Bronchial epithelial cell (primary cell): ENCODE measurements at places on chromosomes 4 and X.
A peak's percentile ranks its signal among the peaks of the same experiment; 100 is the strongest.

DNA sequence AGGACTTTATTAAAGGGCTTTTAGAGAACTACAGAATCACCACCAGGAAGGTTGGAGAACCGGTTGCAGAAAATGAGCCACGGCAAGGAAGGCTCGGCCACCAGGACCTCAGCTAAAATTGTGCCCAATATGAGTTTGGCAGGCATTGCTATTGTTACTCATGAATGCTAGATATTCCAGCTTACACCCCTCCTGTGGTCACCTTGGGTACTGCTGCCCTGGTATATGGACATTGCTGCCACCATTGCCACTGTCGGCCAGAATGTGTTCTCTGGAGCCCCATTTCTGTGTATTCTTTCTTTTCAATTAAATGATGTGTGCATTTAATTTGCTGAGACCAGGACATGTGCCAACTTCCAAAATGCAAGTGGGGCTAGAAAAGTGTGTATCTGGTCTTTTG, 626.7 kb upstream of the BOD1L1 start:
- peak; percentile 48 for DNase-seq

GRCh38 chr4:5754529-5754881, 43.5 kb downstream of the EVC start:
- DNase-seq = no peak

- peak; percentile 29 for DNase-seq
Measured at GRCh38 chrX:129359269-129359668, 164.0 kb downstream of the SMARCA1 start.

GRCh38 chr4:85808864-85809263, 333.9 kb downstream of the ARHGAP24 start:
- no peak for DNase-seq

DNA sequence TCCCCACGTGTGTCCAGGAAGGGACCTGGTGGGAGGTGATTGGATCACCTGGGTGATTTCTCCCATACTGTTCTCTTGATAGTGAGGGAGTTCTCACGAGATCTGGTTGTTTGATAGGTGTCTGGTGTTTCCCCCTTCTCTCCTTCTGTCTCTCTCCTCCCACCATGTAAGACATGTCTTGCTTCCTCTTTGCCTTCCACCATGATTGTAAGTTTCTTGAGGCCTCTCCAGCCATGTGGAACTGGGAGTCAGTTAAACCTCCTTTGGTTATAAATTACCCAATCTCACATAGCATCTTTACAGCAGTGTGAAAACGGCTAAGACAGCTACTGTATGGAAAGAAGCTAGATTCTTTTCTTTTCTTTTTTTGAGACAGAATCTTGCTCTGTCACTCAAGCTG, 21.6 kb upstream of the FGG start:
- DNase-seq = no peak

DNA sequence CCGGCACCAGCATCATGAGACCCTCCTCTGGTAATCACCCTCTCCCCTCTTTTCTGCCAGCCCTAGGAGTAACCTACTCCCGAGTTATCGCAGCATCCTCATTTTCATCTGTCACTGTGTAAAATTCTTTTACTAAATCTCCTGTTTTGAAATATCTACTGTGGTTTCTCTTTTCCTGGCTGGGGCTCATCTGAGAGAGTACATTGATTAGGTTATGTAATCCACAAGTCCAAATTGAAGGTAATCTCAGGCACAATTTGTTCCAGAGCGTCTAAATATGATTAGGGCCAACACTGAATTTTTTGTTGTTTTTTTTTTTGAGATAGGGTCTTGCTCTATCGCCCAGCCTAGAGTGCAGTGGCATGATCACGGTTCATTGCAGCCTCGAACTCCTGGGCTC, 142.4 kb downstream of the SMIM20 start:
- no peak for DNase-seq

DNA sequence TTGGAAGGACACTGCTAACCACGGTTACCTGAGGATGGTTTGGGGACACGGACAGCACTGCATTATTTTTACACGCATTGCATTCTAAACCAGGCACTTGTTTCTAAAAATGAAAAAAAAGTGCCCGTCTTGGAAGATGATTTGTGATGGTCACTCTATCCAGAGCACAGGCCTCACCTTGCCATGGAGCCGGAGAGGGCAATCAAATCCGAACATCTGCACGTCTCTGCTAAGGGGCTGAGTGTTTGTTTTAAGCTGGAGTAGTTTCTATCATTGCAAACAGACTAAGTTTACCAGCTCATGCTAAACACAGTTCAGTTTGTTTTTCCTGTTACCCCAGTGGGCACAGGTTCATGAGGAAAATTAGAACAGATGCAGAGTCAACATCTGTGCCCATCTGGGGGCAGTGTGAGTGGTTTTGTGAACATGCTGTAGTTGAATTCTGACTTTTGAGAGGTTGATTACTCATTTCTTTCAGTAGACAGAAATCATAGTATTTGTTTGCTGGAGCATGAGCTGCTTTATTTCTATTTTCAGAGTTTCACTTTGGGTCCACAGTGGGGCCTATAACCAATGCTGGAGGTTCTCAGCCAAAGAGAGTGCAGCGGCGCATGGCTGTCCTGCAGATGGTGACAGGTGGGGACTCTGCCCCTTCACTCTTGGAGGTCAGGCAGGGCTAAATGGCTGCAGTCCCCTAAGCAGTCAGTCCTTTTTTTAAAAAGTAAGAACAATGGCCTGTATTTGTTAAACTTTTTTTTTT, 65.4 kb upstream of the ENPP6 start:
- DNase-seq = no peak

DNA sequence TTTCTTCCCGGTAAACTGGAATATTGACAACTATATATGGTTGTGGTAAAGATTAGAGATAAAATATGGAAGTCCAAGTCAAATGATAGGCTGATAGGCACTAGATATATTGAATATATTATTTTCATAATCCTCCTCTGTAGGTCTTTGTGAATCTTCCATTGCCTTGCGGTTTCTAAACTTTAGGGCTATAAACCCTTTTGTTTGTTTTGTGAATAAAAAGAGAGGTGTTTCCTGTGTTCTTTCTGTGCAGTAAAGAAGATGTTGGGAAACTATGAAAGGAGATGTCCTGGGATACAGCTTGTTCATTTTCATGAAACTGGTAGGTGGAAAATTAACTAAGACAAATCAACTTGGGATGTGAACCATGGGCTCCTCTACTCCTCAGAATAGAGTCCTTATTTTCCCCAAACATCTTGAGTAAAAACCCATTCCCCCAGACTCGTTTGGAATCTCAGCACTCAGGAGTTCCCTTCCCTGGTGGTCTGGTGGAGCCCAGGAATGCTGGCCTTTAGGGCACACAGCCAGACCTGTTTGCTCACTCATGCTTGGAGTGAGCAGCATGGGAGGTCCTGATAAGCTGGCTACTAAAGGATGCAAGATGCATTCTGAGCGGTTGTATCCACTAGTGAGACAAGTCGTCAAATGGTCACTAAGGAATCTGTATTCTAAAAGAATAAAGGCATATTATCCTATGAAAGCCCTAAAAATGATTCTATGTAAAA, 22.2 kb downstream of the PRDM8 start:
- DNase-seq = no peak

- DNase-seq = no peak
Measured at GRCh38 chrX:31435592-31435991, 363.8 kb upstream of the FTHL17 start.

DNA sequence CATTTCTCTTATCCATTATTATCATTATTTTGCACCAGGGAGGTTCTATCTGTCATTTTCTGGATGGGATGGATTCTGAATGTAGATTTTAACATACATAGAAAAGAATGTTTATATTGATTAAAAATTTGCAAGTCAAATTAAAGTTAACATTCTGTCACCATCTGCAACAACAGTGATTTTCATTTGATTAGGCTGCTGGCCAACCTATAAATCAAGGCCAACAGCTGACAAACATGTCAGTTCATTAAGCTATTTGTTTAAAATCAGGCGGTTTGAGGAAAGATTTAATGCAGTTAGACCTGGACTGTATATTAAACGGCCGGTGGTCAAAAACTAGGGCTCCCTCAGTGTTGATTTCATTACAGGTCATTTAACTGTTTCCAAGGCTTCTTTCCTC, 109.5 kb upstream of the CBR4 start:
- no peak for DNase-seq

DNA sequence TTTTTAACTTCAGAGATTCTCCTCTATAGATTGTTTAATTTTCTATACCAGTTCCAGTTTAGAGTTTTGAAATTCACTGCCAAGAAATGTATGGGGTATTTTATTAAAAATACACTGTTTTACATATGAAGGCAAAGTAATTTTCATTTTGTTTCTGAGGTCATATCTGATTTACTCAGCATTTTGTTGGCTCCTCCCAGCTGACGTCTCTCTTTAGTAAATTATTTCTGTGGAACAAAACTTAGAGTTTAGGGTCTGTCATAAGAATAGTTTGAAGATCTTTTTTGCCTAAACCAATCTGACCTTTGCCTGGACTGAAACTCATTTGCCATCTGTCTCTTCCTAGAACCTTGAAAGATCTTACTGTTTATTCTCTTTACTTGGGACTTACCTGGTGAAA, 16.9 kb downstream of the FNIP2 start:
- no peak for DNase-seq

- DNase-seq = peak; percentile 12
Measured at GRCh38 chrX:45711231-45711630, 510.6 kb upstream of the DIPK2B start.

DNA sequence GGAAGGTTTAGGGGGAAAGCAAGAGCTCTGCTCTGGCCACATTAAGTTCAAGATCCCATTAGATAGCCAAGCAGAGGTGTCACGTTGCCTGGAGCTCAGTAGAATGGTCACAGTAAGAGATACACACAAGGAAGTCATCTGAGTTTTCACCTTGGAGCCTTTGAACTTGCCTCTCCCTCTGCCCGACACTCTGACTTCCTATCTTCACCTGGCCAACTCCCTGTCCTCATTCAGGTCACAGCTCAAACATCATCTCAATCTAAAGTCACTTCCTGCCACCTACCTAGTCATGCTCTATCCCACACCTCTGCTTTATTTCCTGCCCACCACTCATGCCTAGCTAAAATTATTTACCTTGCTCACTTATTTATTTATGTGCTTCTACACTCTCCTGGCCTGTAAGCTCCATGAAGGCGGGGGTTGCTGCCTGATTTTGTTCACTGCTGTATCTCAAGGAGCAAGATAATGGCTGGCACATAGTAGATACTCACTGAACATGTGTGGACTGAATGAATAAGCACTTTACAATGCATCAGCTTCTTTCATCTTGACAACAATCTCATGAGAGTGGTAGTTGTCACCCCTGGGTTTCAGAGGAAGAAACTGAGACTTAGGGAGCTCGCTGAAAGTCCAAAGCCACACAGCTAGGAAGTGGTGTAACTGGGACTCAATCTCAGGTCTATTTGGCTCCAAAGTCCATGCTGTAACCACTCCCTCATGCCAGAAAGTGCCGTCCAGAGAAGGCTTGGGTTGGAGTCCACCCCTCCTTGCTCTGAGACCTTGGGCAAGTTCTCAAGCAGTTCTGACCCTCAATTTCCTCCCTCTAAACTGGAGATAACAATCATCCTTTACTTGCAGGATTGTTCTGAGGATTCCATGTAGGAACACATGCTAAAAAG, 40.3 kb downstream of the EFNB1 start:
- no peak for DNase-seq

DNA sequence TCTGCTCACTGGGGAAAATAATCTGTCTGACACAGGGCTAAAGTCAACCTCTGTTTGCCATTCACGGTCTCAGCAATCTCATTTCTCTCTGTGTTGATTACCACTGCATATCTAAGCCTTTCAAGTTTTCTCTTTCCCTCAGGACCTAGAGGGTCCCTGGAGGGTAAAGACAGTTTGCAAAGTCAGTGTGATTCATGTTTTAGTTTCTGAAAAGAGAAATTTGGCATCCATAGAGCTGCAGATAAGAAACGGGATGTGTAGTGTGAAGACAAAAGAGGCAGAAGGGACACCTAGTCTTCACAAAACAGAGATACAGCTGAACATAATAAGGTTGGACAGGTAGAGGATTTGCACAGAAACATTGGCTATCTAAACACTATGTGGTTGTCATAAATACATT, 34.5 kb upstream of the KDR start:
- no peak for DNase-seq

GRCh38 chr4:76160355-76160754, 12.2 kb upstream of the NUP54 start:
- DNase-seq = no peak

- no peak for DNase-seq
Measured at GRCh38 chr4:172308078-172308477, 494.9 kb downstream of the GALNTL6 start.

- no peak for DNase-seq
Measured at GRCh38 chrX:48480142-48480541, 4.1 kb downstream of the FTSJ1 start.

DNA sequence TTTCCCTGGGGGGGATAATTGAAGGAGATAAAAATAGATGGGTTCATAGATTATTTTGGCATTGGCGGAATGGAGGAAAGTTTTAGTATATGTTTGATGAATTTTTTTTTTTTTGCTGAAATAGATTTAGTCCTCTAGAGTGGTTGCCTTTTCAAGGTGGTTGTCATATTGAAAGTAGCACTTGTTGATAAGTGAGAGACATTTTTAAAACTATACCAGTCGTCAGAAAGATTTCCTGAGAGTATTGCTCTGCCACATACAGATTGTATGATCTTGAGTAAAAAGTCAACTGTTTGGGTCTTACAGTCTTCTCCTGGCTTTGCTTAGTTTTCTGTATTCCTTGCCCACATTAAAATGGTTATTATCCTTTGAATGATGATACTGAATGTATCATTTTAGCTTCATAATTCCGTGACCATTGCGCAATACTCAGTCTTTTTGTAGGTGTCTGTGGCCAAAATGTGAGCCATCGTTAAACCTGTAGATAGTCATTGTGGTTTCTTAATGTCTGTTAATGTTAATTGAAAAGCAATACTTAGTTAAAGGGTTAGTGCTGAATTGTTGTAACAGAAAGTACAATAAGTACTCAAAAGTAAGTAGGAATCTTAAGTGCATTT, 7.1 kb downstream of the SMARCAD1 start:
- no peak for DNase-seq

DNA sequence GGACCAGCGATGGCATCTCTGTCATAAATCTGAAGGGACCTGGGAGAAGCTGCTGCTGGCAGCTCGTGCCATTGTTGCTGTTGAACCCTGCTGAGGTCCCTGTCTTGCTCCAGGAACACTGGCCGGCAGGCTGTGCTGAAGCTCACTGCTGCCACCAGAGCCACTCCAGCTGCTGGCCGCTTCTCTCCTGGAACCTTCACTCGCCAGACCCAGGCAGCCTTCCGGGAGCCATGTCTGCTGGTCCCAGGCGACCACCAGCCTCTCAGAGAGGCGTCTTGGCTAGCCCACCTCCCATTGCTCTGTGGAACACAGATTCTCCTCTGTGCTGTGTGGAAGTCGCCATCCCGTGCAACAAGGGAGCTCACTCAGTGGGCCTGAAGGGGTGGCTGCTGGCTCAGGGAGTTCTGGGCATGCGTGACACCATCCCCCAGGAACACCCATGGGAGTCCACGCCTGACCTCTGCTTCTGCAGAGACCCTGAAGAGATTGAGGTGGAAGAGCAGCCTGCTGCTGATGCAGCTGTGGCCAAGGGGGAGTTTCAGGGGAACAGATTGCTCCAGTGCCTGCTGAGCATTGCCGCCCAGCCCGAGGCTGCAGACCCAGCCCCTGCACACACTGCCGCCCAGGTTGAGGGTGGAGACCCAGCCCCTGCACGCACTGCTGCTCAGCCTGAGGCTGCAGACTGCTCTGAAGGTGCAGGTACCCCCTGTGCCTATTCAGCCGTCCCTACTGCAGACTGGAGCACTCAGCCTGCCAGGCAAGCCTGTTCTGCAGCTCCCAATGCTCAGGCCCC, 33.1 kb upstream of the CYP4V2 start:
- no peak for DNase-seq

- no peak for DNase-seq
Measured at GRCh38 chrX:7828594-7828993, 14.4 kb upstream of the VCX start.

- DNase-seq = no peak
Measured at GRCh38 chr4:150181536-150181935, 103.3 kb downstream of the DCLK2 start.

- DNase-seq = peak; percentile 69
Measured at GRCh38 chr4:173415092-173415491, 16.2 kb upstream of the SCRG1 start.
